Renal pelvis (tissue), 12 donors: ENCODE measurements at places on chromosomes 6 and 20. TPM values are rescaled to one million over a fixed set of nuclear protein-coding genes. Genes with fewer than 3 reads are reported as not detected.

DNA sequence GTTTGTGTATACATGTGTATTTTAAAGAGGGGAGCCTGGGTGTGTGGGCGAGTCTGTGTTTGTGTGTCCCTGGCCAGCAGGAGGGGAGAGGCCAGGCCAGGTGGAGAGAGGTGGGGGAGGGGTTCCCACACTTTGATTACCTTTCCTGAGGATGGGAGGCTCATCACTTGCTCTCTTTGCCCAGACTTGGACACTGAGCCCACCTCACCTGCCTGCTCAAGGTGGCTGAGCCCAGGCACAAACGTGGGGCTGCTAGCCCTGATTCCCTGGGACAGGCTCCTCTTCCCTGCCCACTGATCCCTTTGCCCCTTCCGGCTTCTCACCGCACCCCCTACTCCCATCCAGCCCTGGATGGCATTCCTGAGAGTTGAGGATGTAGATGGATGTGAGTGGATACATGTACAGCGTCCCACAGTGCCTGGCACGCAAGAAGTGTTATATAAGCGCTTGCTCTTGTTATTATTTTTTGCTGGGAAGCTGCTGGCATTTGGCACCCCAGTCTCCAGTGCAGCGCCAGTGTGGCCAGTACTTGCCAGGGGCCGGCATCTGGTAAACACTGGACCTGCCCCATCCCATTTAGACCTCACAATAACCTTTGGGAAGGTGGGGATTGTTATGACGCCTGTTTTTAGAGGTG lies 2.7 kb downstream of the CEBPB start:
- DNase-seq = no peak

DNA sequence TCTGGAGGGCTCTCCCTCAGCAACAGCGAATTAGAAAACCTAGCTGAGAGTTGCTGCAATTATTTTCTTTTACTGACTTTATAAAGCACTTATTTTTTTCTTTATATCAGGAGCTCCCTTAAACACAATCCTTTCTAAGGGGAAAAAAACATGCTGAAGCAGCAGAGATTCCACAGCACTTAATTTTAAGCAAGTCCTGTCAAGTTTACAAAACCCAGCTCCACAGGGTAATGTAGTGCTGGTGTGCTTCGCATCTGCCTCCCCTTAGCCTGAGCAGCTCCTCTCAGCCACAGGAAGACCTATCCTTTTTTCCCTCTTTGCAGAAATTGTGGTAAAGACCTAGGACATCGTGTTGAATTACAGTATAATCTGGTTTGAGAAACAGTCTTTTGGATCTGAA lies 208.1 kb upstream of the SYNDIG1 start:
- no peak for DNase-seq

DNA sequence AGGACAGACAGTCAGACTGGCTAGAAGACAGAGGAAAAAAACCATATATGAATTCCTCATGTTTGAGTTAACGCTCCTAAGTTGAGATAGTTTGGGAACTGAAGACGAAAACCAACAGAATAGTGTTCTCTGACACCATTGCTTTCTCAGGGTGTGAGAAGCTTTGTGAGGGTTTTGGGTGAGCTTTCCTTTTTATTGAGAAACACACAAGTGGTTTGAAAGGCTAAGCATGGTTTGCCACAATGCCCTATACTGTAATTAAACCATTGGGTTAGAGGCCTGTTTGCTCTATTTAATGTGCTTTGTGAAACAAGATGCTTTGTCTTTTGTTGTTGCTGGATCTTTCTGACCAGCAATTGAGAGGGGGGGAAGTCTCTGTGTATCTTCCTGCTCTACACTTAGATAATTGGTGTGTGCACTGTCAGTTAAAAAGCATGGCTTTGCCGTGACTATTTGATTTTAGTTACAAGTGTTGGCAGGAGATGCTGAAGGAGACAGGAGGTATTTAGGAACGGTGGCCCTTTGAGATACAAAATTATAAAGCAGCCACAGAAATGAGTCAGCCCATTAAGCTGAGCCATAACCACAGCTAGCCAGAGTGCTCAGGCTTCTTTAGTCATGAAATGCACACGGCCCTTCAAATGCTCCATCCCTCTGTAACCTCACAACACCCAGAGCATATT lies 273.0 kb upstream of the PREP start:
- no peak for DNase-seq

- DNase-seq = no peak
These were observed 2.5 kb downstream of the SMIM13 start for GRCh38 chr6:11096109-11096508.

DNA sequence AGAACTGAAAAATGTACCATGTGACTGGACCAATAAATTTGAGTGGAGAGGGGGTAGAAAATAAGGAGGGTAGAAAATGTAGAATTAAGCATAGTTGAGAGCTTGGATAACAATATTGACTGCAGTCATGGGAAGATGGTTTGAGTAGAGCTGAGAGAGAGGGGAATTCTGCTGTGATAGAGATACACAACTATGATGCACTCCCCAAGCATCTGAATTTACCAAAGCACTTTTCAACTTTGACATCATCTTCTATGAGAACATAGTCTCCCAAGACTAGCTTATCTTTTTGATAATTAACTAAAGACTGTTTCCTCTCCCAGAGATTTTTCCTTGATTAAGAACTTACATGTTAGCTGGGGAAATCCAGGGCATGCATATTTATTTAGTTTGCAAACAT lies 103.1 kb downstream of the TNFRSF21 start:
- DNase-seq = no peak

DNA sequence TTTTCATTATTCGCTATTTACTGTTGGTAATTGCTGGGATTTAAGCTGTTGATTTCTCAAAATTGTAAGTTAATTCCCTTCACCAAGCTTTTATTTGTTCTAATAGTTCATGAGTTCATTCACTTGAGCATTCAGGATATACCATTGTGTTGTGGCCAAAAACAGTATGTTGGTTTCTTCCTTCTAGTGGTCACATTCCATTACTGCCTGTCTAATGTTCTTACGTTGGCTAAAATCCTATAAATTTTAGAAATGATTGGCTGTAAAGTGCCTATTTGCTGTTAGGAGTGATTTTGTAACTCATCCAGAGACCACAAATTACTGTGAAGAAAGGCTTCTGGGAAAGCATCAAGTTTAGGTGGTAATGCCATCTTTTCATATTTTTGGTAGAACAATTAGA lies 76.3 kb downstream of the FARS2 start:
- DNase-seq = no peak

GRCh38 chr20:42179768-42180167 lies 561.6 kb upstream of the CHD6 start:
- DNase-seq = peak; percentile 14

GRCh38 chr6:2959909-2960719 lies 11.3 kb downstream of the SERPINB6 start:
- DNase-seq = no peak

- DNase-seq = no peak
These were observed 57.0 kb upstream of the VSTM2L start for GRCh38 chr20:37845878-37846277.

DNA sequence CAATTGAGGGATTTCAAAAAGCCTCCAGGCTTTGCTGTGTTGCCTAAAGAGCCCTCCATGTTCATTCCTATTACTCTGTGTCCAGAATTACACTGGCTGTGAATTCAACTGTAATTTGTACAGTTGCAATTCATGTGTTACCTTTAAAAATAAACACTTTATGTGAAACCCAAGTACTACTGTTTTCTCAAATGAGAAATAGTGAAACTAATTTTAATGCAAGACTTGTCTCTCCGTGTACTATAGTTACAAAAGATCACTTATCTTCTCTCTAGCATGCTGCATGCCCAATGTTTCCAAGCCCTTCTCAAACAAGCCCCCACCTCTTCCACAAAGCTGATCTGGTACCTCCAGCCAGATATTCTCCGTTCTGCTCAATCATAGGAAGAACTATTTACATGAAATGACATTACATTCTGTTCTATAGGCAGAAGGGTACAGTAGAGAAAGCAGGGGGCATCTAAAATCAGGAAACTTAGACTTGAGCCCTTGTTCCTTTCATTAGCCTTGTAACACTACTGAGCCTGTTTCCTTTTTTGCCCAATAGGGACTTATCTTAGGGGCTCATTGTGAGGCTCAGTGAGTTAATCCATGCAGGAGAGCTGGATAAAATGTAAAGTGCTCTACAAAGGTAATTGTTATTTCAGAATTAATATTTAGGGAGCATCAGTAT lies 12.3 kb upstream of the COL9A1 start:
- DNase-seq = no peak

- no peak for DNase-seq
These were observed 184.0 kb downstream of the PRDM13 start for GRCh38 chr6:99790679-99791078.

DNA sequence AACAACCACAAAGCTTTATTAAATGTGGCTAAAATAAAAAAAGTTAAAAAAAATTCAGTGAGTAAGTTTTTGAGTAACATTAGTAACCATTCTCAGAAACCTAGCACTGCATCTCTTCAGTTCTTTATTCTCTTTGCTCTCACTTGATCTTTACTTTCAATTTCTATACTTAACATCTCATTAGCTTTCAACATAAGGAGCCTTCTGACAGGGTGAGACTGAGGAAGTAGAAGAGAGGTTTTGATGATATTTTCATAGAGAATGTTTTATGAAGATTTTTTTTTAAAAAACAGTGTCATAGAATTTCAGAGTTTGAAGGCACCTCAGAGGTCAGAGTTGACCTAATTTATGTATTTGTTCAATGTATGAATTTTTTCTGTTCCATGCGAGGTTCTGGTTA lies 60.8 kb downstream of the FAM83B start:
- DNase-seq = no peak

GRCh38 chr20:46176739-46177378 lies 58.7 kb downstream of the CD40 start:
- DNase-seq = no peak

BAG2 gene
- polyA plus RNA-seq = 5.1 TPM

RBPJL gene
- polyA plus RNA-seq = not detected

OTOR gene
- not detected for polyA plus RNA-seq

SNX14 gene
- 110 TPM for polyA plus RNA-seq

IL17A gene
- not detected for polyA plus RNA-seq

FAM83D gene
- polyA plus RNA-seq = 12.9 TPM

LY86 gene
- polyA plus RNA-seq = 0.95 TPM

RIPPLY2 gene
- not detected for polyA plus RNA-seq

AKAP12 gene
- 181 TPM for polyA plus RNA-seq

MCM8 gene
- 17.3 TPM for polyA plus RNA-seq

SAMD10 gene
- 11.1 TPM for polyA plus RNA-seq
